ENCODE measurements at places on chromosomes 1 and 21.

- DNase-seq, result peak; percentile 30
Measured at GRCh38 chr21:44374601-44375280, 21.3 kb downstream of the TRPM2 start.

DNA sequence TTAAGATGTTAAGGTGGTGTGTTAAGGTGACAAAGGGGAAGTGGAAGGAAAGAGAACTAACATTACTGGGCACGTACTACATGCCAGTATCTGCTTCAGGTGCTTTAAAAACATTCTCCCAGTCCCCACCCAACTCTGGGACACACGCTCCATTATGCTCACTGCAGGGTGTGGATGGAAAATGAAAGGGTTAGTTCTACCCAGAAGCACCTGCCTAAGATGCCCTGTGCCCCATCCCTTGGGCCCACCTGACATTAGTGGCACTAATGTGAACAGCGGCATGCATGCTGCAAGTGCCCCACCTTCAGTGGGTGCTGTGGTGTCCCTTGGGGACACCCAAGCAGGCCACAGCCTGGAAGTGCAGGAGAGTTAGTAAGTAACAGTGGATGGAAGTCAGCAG lies 82.9 kb upstream of the CXADR start:
- DNase-seq, result no peak

DNA sequence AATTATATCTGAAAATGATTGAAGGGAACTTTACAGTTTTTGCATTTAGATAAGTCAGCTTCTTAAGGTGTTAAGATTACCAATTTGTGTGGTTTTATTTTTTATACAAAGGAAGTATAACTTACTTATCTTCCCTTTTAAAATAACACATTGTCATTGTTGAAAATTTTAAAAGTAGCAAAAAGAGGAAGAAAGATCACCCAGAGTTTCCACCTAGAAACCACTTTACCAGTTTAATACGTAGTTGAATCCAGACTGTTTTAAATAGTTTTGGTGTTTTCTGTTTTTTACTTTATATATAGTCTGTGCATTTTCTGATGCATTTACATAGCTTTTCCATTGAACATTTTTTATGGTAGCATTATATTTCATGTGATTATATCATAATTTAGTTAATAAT lies 6.1 kb downstream of the CCDC18 start:
- no peak for DNase-seq

DNA sequence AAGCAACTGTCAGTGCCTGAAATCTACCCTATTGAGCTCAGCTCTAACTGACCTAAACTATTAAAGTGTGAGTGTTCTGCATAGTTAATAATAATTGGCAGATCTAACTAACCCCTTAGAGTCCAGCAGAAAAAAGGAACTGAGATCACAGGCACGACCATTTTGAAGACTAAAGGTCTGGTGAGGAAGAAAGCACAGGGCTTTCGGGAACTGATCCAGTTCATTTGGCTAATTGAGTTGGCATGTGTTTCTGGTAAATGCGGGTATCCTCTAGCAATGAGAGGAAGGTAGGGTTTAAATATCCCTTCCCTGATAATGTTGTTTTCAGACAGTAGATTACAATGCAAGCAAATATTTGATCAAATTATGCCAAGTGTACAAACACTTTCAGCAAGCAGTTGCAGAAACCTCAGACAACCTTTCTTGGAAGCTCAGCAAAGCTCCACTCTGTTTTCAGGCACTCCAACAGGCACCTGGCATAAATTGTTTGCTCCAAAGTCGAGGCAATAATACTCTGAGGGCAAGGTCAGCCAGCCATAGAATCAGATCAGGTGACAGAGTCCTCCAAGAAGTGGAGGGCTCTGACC lies 100.8 kb downstream of the KCNK1 start:
- peak; percentile 61 for DNase-seq

DNA sequence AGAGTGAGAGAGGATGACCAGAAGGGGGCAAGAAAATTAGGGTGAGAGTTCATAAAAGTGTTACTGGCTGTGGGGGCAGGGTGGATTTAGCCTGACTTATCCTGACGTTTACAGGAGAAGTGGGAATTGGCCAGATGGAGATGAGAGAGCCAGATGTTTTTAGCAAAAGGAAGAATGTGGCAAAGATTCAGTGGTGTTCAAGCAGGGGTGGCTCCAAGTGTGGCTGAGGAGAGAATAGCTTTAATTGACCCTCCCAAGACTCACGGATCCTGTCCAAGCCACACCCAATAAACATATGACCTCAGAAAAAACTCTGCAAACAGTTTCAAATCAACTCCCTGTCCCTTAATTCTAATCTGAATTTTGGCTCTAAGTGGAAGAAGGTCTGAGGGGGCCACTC lies 35.2 kb upstream of the EDEM3 start:
- no peak for DNase-seq

DNA sequence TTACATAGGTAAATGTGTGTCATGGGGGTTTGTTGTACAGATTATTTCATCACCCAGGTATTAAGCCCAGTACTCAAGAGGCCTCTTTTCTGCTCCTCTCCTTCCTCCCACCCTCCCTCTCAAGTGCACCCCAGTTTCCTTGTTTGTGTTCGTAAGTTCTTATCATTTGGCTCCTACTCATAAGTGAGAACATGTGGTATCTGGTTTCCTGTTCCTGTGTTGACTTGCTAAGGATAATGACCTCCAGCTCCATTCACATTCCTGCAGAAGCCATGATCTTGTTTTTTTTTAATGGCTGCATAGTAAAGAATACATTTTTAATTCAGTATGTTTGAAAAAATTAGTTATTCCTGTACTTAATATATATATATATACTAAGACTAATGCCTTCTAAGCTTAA lies 107.7 kb downstream of the CLDN17 start:
- DNase-seq, result no peak

DNA sequence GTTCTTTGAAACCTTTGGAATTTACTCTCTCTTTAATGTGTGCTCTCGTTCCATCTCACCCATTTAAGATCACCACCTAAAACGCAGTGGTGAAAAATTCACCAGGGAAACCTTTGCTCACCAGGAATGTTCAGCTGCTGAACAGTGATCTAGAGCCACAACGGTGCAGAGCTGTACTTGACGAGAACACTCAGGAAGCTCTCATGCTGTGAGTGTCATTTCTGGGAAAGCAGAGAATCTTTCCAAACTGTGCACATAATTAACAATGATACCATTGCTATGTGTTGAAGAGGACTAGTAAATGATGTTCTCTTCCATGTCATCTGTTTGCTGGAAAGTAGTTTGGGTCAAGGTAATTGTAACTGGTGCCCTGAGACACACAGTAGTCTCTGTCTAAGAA lies 117.1 kb downstream of the ZZZ3 start:
- DNase-seq, result no peak

- DNase-seq, result no peak
Measured at GRCh38 chr1:1173061-1173792, 453 bp upstream of the TTLL10 start.

- peak; percentile 47 for DNase-seq
Measured at GRCh38 chr1:118151312-118151937, 33.6 kb downstream of the SPAG17 start.

GRCh38 chr1:164713456-164714207 lies 154.6 kb downstream of the PBX1 start:
- DNase-seq, result no peak

DNA sequence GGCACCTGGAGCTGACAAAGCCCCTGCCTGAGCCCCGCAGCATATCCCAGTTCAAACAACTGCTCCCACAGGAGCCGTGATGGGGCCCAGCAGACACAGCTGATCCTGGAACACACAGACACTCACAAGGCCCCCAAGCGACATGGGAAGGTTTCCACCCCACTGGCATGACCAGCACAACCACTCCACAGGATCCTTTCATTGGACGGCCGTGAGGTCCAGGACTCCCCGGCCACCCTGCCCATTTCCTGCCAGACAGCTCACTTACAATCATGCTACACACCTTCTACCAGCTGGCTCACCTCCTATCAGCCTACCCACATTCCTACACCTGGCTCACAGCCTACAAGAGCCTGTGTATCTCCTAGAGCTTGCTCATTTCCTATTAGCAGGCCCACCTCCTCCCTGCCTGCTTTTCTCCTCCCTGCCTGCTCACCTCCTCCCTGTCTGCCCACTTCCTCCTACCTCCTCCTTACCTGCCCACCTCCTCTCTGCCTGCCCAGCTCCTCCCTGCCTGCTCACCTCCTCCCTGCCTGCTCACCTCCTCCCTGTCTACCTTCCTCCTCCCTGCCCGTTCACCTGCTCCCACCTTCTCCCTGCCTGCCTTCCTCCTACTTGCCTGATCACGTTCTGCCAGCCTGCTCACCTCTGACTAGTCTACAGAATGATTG lies 73.9 kb downstream of the MATN1 start:
- no peak for DNase-seq

DNA sequence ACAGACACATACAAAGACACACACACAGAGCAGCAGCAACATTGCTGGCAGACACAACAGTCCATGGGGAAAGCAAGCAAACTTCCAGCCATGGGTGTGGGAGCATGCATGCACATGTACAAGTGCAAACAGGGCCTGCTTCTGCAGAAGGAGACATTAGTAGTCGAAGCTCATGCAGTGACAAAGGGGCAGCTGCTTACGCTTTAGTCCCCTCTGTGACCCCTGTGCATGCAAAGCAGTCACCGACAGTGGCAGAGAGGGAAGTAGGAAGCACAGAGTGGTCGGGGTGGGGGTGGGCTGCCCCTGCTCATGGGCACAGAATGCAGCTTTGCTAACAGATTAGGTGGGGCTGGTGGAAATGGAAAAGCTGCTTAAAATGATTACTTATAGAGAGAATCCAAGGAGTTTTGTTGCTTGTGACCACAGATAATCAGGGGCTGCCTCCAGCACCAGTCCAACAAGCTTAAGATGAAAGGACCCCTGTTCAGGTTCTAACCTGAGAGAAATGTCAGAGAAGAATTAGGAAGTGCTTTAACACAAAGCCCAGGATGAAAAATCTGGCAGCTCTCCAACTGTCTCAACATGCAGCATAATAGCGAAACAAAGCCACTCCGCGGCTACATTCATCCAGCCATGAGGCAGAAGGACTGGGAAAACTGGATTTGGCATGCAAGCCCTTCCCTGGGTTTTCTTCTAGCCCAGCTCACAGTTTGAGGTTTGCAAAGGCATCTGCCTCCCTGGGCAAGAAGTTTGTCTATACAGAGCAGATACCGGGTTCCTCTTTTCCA lies 378.9 kb downstream of the KCNH1 start:
- no peak for DNase-seq

DNA sequence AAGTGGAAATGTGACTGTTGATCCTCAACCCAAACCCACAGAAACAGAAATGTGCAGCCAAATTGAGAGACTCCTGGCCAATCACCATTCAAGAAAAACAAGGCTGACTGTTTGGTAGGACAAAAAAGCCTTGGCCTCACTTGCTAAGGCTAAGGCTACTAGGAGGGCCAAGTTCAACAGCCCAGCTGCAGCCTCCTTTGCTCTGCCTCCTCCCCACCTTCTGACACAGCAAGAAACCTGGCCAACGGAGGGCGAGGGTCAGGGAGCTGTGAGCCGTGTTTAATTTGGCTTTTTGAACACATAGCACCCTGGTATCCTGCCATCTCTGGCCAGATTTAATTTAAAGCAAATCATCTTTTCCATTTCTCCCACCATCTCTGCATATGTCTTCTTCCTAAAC lies 165.8 kb upstream of the RAB4A start:
- DNase-seq, result peak; percentile 90

DNA sequence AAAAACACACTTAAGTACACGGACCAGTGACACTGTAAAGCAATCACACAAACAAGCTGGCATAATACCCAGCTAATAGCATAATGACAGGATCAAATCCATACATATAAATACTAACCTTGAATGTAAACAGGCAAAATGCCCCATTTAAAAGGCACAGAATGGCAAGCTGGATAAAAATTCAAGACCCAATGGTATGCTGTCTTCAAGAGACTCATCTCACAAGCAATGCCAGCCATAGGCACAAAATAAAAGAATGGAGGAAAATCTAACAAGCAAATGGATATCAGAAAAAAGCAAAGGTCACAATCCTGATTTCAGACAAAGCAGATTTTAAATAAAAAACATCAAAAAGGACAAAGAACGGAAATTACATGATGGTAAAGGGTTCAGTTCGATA lies 79.1 kb upstream of the PTGFR start:
- no peak for DNase-seq

- no peak for DNase-seq
Measured at GRCh38 chr1:17016317-17016661, 4.6 kb upstream of the ATP13A2 start.

DNA sequence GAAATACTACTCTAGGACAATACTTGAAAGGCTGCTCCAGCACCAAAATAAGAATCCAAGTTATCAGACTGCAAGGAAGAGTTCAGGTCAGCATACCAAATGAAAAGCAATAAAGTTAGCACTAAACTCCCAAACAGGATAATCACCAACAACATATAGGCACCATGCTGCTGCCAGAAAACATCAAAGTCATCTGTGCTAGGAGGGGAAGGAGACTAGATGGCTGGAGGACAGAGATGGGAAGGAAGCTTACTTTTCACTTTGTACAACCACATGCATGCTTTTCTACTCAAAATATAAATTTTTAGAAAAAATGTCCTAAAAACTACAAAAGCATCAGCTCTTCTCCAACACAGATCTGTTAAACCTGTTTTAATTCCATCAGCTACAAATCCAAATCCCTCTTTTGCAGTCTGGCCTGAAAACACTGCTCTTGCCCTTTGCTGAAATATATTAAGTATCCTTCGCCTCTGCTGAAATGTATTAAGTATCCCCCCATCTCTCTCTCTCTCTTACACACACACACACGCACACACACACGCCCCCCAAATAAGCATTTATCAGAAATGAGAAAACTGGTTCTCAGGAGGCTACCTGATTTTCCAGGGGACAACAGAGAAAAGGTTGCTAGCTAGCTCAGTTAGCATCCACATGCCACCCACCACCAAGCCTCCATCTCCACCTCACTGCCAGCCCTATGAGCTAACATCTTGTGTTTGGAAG lies 1.5 kb downstream of the GATAD2B start:
- no peak for DNase-seq

DNA sequence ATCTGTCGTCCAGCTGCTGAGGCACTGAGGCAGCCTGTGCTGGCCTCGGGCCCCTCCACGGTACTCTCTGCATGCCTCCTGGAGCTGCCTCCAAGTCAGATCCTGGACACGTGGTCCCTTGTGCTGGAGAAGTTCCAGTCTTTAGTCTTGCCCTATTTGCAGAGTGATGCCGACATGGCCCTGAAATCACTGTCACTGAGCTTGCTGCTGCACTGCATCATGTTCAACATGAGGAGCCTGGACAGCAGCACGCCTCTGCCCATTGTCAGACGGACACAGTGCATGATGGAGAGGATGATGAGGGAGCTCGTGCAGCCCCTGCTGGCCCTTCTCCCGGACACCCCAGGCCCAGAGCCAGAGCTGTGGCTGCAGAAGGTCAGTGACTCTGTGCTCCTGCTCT lies 10.0 kb downstream of the URB2 start:
- no peak for DNase-seq

GRCh38 chr1:48939042-48939441 lies 162.4 kb upstream of the BEND5 start:
- no peak for DNase-seq

DNA sequence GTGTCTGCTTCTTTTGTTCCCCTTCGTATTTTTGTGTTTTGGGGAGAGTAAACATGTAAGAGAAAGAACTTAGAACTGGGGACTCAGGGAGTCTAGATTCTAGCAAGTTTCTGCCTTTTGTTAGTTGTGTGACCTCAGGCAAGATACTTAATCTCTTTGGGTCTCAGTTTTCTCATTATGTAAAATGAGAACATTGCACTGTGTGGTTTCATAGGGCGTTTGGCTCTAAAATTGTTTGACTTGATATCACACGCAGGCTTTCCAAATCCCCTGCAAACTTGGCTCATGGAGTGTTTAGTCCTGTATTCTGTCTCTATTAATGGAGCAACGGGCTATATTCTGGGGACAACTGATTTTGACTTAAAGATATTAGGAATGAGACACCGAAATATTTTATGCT lies 57.7 kb downstream of the NTNG1 start:
- peak; percentile 54 for DNase-seq

- DNase-seq, result peak; percentile 35
Measured at GRCh38 chr1:205568469-205569361, 63.1 kb downstream of the ELK4 start.
